Activated B cell treated with CpG ODN at 0.5 μM for 24 hours (primary cell): ENCODE measurements at places on chromosomes 7 and 10.

DNA sequence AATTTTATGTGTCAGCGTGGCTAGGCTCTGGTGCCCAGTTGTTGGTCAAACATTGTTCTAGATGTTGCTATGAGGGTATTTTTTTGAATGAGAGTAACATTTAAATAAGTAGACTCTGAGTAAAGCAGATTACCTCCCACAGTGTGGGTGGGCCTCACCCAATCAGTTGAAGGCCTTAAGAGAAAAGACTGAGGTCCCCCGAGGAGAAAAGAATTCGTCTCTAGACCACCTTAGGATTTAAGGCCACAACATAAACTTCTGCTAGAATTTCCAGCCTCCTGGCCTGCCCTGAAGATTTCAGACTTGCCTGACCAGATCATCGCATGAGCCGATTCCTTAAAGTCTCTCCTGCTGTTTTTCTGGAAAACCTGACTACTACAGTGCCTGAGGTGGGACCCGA is 45.1 kb upstream of the SRGN start:
- no peak for DNase-seq

DNA sequence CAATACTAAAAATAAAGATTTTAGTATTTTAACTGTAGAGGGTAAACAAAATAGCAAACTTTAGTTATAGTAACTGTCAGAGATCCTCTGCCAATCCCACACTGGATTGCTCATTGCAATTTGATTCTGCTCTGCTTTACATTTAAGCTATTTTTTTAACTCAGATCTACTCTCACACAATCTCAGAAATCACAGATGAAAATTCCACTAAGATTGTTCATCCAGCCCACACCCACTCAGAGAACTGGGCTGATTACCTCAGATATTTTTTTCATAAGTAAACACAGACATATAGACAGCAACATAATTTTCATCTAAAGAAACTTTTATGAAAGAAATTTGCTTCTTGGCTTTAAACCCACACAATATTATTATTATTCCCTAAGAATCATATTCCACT is 7.0 kb downstream of the OSBPL3 start:
- DNase-seq, result no peak

- no peak for DNase-seq
Observed at GRCh38 chr10:103202319-103202718, 9.2 kb upstream of the NT5C2 start.

DNA sequence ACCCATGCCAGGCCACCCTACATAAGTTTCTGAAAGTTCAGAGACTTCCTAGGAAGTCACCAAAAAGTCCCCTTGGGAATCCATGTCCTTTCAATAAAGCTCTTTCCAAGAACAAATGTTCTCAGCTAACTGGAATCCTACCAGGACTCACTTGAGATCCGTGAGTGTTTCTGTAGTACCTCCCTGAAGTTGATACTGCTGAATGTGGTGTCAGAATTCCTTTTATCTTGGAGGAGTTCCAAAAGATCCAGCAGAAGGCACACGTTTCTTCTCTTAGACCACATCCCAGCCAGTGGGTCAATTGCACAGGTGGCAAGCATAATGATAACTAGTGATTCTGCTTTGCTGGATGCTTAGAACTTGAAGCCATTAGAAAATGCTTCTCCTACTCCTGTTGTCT is 689.7 kb upstream of the IGFBP3 start:
- DNase-seq, result no peak

GRCh38 chr7:1639532-1640175 is 30.4 kb upstream of the ELFN1 start:
- DNase-seq, result no peak

DNA sequence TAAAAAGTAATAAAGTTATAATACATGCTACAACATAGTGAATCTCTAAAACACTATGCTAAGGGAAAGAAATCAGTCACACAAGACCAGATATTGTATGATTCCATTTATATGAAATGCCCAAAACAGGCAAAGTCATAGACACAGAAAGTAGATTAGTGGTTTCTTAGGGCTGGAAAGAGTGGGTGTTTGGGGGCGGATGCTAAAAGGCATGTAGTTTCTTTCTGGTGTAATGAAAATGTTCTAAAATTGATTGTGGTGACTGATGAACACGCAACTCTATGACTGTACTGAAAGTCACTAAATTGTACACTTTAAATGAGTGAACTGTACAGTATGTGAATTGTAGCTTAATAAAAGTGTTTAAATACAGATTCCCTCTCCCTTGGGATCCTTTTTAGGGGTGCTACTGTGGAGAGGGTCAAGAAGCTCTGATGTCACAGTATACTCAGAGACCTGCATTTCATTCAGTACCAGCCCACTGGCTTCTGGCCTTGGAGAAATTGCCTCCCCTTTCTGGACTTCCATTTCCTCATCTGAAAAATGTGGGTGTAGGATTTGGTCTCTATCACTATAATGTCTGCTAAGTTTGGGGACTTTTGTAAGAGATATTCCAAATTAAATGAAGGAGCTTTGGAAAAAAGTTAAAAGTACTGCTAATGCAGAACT is 46.4 kb downstream of the AOAH start:
- DNase-seq, result no peak
